ENCODE measurements at places on chromosomes 11 and 22.

DNA sequence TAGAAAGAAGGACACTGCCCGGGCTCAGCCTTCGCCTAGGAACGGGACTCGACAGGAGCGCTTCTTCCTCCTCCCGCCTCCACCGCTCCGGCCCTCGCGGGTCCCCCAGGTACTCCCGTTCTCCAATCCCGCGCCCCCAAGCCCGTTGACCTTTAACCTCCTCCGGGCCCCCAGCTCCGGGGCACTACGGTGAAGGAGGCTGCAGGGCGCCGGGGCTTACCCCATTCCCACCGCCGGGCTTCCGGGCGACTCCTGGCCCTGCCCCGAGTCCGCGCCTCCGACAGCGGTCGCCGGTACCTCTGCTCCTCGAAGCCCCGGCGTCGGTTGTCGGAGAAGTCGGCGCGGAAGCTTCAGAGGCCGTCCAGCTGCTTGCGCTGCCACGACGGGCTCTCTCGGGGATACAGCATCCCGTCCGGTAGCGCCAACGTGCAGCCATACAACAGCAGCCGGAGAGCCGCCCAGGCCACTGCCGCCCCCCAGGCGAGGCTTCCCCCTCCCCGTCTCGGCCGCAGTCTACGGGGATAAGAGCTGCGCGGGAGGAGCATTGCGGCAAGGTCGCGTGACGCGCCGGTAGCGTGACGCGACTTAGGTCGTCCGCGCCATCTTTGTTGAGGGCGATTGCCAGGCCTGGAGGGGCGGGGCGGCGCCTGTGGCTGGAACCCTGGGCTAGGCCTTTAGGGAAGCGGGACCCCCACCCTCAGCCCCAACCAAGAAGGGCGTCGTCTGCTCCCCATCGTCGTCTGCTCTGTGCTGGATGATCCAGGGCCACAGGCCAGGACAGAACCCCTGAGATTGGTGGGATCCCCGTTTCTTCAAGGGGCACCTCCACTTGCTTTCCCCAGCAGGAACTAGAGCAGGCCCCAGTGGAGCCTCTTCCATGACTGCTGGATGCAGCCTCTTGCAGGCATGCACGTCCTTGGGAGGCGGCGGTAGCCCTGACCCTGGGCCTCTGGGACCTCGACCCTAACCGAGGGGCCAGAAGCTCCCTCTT, 26.3 kb downstream of the RGL4 start:
- DNase-seq: peak; percentile 90

DNA sequence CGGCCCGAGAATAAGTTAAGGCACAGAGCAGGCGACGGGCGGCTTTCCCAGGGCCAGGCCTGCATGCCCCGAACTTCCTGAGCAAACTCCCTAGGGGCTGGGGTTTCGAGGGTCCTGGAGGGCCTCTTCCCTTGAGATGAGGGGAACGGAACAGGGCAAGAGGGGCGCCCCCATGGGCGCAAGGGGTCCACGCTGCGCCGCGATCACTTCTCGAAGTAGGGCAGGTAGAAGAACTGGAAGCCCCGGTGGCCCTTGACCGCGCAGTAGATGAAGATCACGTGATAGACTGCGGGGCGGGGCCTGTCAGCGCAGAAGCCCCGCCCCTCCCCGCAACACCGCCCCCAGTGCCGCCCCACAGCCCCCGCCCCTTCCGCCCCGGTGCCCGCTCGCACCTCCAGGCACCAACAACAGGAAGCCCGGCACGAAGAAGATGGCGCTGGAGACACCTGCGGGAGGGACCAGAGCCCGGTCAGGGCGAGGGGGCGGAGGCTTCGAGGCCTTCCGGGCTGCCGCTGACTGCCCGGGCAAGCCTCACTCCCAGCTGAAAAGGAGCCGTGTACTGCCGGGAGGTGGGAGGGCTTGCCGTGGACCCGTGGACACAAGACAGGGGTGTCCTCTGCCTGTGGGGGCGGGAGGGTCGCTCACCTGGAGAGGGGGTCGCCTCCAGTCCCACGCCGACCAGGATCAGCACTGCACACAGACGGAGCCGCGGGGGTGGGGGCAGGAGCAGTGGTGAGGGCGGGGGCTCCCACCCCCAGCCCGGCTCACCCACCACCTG, 4.5 kb downstream of the TMEM134 start:
- DNase-seq: peak; percentile 90

DNA sequence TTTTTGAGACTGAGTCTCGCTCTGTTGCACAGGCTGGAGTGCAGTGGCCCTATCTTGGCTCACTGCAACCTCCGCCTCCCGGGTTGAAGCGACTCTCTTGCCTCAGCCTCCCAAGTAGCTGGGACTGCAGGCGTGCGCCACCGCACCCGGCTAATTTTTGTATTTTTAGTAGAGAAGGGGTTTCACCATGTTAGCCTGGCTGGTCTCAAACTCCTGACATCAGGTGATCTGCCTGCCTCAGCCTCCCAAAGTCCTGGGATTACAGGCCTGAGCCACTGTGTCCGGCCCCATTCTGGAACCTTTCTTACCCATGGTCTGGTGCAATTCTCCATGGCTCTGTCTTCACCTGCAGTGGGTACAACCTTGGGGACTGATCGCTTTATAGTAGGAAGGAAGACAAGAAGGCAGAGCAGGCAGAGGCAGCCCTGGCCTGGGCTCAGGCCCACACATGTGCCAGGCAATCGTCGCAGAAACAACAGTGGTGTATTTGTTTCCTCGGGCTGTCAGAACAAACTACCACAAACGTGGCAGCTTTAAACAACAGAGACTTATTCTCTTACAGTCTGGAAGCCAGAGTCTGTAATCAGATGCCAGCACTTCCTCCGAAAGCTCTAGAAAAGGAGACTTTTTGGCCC, 4.0 kb upstream of the PTGDR2 start:
- DNase-seq: no peak

DNA sequence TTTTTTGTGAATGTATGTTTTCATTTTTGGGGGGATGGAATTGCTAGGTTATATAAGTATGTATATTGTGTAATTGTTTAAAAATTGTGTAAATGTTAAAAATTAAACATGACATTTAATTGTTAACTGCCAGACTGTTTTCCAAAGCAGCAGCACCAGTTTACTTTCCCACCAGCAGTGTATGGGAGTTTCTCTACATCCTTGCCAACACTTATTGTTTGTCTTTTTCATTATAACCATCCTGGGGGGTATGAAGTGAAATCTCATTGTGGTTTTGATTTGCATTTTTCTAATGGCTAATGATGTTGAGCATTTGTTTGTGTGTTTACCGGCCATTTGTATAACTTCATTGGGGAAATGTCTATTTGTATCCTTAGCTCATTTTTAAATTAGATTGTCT, 31.7 kb upstream of the RRAS2 start:
- no peak for DNase-seq

- no peak for DNase-seq
Measured at GRCh38 chr11:69653406-69653960, 12.5 kb downstream of the CCND1 start.
